ENCODE measurements at places on chromosomes 12 and 14.
A peak's percentile ranks its signal among the peaks of the same experiment; 100 is the strongest.

DNA sequence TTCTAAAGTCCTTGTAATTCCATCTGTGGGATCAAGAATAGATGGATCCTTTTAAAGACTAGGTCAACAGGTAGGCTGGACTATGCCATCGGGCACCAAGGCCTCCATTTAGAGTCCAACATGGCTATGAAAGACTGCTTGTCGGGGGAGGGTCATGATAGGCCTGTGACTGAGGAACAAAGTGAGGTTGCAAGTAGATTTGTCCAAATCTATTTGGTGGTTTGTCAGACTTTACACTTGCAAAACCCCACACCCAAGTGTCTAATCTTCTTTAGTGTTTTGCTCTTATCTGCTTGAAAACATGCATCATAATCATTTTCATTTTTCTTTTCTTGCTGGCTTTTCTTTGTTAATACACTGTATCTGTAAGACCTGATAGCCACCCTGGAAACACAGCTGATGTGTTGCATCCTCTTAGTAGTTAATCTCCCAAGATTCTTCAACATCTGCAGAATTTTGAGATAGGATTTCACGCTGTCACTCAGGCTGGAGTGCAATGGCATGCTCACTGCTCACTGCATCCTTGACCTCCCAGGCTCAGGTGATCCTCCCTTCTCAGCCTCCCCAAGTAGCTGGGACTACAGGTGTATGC is 50.3 kb downstream of the TDP1 start:
- no peak for DNase-seq

- no peak for DNase-seq
These were observed 312.5 kb upstream of the PDE3A start for GRCh38 chr12:20055856-20056255.

- no peak for DNase-seq
These were observed 39.1 kb downstream of the DIO3 start for GRCh38 chr14:101600336-101600890.

GRCh38 chr14:75822522-75823141 is 159.2 kb downstream of the TGFB3 start:
- no peak for DNase-seq

GRCh38 chr12:128261757-128262156 is 5.2 kb upstream of the TMEM132C start:
- no peak for DNase-seq

DNA sequence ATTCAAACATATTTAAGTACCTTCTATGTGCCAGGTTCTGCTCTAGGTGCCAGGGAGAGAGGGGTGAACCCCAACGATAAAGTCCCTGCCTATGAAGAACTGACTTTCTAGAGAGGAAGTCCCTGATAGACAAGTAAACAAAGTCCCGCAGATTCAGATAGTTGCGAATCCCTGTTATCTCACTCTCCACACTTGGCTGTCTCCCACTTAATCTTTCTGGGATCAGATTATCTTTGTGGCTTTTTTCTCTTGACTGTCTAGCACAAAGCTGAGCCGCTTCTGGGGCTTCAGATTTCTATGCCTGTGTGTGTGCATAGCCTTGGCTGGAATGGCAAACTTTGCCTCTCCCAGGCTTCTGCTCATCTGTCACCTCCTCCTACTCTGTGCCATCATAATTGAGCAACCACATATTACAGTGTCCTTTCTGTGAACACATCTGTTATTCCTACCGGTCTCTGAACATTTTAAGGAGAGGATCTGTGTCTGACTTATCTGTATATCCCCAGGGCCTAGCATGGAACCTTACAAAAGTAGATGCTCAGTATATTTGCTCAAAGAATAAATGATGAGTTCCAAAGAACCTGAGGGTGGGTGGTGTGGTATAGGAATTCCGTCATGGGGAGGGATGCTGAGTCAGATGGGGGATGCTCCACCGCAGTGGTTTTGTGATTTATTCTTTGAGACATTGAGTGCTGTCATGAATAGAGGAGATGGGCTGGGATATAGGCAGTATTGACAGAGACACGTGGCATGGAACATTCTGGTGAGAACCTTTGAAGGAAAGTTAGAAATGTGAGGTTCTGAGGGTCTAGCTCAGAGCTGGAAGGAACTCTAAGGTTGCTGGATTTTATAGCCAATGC is 28.5 kb downstream of the RGS6 start:
- DNase-seq, result no peak

GRCh38 chr14:79254069-79254775 is 957.1 kb downstream of the DIO2 start:
- DNase-seq, result no peak

DNA sequence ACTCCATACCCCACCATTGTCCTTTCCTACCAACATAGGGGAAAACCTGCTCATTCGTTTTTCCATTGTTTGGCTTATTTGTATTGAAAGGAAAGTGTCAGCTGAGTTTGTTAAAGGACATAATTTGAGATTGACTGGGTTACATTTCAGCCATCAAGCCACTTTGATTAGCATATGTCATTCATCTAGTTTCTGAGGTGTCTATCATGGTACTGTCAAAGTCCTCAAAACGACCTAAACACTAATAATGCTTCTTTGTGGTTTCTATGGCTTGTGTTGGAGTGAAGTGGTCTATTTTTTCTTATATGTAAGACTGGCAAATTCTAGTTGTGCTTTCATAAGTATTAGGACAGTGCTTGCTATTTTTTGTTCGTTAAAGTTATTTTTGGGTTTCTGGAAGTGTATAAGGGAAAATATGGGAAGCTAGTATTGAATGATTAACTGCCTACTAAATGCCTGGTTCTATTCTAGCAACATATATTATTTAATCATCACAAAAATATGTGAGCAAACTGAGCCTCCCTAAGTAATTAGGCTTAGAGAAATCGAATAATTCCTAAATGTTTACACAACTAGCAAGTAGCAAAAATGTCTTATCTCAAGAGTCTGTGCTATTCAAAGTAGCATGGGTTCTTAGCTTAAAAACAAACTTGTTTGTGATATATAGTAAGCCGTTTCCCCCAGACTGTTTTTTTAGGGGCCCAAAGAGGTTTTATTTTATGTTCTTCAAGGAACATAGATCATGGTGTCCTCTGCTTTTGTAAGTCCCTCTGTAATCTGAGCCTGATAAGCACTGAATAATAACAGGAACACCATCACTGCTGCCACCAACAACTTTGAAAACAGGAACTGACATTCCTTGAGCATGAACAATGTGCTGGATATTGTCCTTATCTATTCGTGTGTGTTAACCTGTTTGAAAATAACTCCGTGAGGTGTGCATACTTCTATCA is 67.1 kb downstream of the DERA start:
- no peak for DNase-seq

DNA sequence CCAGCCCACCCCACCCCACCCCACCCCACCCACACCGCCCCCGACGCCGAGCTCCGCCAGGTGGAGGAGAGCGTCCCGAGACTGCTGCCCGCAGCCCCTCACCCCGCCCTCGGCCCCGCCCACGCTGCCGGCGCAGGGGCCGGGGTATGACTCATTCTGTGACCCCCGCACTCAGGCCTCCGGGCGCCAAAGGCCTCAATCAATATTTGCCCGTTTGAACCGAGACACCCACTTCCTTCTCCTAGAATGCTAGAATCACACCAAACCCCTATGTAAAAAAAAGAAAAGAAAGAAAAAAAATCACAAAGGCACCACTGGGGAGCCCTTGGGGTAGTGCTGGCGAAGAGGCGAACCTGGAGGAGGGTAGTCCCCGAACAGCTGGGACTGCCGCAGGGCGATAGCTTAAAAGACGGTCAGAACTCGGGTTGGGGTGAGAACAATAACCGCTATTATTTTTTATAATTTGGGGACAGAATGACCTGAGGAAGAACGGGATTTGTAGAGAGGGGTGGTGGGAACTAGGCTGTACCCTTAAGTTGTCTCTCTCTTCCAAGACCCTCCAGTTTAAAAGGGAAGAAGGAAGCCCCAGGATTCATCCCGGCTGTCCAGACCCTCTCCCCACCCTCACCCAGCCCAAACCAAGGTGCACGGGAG is 894 bp downstream of the KRT8 start:
- DNase-seq, result peak; percentile 6

GRCh38 chr14:44763356-44763755 is 198.4 kb downstream of the KLHL28 start:
- no peak for DNase-seq

GRCh38 chr12:108352591-108352990 is 13.5 kb upstream of the CMKLR1 start:
- DNase-seq, result no peak

DNA sequence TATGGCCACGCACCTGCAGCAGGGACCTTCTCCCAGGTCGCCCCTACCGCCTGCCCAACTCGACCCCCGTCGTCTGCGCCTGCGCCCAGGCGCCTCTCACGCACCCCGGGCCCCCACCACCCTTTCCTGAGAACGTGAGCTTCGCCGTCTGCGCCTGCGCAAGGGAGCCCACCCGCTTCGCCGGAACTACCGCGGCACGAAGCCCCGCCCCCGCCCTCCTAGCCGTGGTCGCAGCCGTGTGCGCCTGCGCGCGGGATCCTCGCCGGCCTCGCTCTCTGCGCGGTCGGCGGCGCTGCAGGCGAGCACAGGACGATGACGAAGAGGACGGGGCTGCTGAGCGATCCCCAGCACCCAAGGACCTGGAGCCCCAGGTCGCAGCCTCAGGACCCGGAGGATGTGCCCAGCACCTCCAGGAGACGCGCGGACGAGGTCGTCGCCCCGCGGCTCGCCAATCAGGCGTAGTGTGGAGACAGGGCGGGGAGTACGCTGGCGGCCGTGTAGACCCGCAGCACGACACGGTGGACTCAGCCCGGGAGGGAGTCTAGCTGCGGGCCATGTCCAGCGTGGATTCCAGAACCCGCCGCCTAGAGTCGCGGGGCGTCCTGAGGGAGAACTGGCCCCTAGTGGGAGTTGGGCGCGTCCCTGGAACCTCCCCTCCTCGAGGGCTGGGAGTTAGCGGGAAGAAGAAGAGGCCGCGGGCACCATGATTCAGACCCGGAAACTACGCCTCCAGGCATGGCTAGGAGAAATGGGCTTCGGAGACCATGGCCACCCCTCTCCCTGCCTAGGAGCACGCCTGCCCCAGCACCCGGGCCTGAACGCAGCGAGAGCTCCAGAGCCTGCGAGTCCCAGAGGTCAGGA is 1120.8 kb upstream of the TMEM132C start:
- peak; percentile 53 for DNase-seq

DNA sequence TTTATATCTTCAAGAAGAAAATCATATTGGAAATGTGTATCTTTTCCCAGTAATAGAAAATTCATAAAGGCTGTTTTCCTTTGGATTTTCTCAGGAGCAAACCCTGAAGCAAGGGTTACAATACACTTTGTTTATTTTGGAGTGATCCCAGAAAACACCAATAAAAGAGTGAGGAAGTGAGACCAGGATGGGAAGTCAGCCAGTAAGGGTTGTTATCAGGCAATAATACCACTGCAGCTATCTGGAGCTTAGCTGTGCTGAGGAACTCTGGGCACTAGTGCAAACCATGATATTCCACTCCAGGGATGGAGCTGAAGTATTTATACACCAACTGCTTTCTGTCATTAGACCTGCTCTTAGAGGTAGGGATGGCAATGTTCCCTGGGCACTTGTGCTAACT is 1002.3 kb downstream of the FLRT2 start:
- DNase-seq, result no peak

DNA sequence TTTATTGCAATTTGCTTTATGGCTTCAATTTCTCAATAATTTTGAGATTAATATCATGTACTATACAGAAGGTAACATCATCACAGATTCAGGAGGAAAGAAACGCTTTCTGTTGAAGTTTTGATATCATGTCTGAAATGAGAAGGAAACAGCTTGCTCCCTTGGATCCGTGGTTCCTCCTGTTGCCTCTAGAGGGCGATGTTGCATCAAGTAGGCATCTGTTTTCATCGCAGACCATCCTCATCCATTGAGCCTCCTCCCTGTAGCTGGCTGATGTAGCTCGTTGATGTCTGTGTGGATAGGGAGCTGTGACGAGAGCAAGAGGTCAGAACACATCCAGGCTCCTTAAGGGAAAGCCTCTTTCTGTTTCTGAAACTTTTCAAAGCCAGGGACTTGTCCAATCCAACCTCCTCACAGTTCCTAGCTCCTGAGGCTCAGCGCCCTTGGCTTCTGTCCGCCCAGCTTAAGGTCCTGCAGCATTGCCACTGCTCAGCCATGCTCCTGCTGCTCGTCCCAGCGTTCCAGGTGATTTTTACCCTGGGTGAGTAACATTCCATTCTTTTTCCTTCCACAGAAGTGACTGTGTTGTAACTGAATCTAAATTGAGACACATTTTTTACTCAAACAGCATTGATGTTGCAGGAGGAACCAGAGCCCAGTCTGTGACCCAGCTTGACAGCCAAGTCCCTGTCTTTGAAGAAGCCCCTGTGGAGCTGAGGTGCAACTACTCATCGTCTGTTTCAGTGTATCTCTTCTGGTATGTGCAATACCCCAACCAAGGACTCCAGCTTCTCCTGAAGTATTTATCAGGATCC is 304.8 kb upstream of the OR4E1 start:
- peak; percentile 37 for DNase-seq

GRCh38 chr14:100786131-100786530 is 39.8 kb upstream of the MEG3 start:
- DNase-seq, result no peak

DNA sequence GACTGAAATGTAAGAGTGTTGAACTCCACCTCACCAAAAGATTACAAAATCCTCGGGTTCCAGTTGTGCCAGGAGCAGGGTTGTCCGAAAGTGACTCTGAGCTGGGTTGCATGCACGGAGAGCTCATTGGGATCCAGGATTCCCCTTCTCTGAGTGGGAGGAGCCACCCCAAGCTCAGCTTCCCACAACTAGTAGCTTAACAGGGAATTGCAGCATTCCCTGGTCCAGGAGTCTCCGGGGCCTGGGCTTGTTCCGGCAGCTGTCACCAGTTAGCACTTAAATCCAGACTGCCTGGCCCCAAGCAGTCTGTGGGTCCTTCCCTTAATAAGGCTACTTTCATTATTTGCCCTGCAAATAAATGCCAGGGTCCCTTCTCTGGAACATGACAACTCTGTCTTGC is 50.1 kb downstream of the CD9 start:
- DNase-seq, result no peak

GRCh38 chr12:106416273-106416672 is 58.7 kb downstream of the POLR3B start:
- no peak for DNase-seq

Data from stimulated activated CD8-positive, alpha-beta memory T cell treated with anti-CD3 and anti-CD28 coated beads, Interleukin-2, amount 100 ng/mL, for 1 hour (primary cell).